ENCODE measurements at places on chromosomes 1 and 21.

DNA sequence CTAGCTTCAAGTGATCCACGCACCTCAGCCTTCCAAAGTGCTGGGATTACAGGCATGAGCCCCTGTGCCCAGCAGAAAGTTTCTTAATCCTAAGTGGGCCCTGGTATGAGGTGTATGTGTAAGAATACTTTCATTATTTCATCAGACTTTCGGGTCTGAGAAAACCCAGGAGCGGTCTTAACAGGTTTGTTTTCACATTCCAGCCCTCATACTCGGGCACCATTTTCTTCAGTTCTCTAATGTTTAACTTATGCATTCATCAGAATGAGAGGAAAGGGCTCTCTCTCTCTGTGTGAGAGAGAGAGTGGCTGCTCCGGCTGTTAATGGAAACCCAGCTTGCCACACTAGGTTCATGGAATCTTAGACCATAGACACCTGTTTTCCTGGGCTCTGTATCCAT is 4.2 kb upstream of the PADI1 start:
- no peaks in the 10 kb centered on the region for H3K4me1 ChIP-seq
- no peak overlapping the region for H3K27ac ChIP-seq
- H3K4me3 ChIP-seq, result no peak overlapping the region
- no peak for DNase-seq
- H3K27me3 ChIP-seq, result no peaks in the 10 kb centered on the region
- H3K36me3 ChIP-seq, result no peaks in the 10 kb centered on the region

DNA sequence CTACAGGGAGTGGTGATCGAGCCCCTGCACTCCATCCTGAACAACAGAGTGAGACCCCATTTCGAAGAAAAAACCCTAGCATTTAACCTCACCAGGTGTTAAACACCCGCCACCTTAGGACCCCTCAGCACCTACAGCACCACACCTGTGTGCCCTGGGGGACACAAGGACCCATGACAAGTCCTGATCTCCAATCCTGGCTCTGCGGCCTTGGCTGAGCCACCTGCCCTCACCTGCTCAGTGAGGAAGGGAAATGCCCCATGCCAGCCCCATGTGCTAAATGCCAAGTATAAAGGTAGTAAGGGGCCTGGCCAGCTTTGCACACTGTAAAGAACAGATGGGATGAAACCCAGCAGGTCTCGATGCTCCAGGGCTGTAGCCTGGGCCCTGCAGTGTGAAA is 11.1 kb downstream of the MRTO4 start:
- peaks cover 30% of the 10 kb centered on the region for H3K36me3 ChIP-seq
- no peak overlapping the region for H3K4me3 ChIP-seq
- H3K27me3 ChIP-seq, result no peaks in the 10 kb centered on the region
- no peak overlapping the region for H3K27ac ChIP-seq
- H3K4me1 ChIP-seq, result no peaks in the 10 kb centered on the region

DNA sequence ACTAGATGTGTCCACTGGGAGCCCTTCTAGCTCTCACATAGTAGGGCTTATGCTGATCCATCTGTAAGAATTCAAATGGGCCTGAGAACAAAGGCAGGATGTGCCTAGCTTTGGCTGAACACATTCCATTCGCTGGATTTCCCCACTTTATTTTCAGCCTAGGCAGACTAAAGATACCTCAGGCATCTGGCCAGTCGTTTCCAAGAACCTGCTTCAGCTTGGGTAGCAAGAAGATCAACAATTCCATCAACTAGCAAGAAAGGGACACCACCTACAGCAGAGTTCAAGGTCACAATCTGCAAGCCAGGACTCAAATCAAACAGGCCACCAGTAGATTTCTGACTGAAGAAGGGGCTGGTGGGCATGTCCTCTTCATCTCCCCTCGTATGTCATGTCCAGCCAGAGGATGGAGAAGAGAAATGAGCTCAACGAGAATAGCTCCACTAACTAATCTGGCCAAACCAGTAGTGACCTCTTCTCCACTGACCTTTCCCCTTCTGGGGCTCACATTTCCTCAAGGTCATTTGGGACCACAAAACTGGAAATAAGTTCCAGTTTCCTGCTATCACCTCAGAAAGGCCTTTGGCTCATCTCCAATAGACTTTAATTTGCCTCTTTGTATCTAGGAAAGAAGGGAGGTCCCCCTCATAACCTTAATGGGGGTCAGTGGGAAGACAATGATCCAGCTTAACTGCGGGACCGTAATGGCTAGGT is 14.2 kb downstream of the TXNIP start:
- H3K27ac ChIP-seq, result no peak overlapping the region
- H3K4me1 ChIP-seq, result peaks cover 45% of the 10 kb centered on the region
- H3K4me3 ChIP-seq, result no peak overlapping the region
- no peaks in the 10 kb centered on the region for H3K27me3 ChIP-seq

DNA sequence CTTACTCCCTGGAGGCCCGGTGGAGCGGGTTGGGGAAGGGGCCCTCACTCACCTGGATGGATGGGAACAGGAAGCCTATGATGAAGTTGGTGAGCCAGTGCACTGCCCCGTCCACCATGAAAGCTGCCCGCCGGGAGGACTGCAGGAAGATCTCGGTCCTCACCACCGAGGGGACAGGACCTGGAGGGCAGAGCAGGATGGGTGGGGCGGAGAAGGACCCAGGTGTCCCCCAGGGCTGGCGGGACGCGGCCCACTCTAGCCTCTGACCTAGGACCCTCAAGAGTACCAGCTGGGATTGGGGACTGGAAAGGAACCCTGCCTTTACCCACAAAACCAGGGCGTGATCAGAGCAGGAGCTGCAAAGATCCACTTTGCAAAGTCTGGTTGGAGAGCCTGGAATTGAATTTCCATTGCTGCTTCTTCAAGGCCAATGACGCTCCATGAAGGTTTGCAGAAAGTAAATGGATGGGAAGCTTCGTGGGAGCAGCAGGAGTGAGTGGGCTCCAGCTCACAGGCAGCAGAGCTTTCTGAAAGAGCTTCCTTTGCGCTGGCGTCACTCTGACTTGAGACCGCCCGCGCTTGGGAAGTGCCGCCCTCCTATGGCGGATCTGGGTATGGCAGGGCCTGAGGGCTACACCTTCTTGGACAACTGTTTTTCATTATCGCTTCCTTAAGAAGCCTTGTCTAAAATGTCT is 21.4 kb downstream of the SLC2A7 start:
- H3K4me3 ChIP-seq, result no peak overlapping the region
- H3K36me3 ChIP-seq, result no peaks in the 10 kb centered on the region
- peak; percentile 83 for DNase-seq
- H3K27me3 ChIP-seq, result no peaks in the 10 kb centered on the region
- H3K4me1 ChIP-seq, result no peaks in the 10 kb centered on the region
- H3K27ac ChIP-seq, result no peak overlapping the region

DNA sequence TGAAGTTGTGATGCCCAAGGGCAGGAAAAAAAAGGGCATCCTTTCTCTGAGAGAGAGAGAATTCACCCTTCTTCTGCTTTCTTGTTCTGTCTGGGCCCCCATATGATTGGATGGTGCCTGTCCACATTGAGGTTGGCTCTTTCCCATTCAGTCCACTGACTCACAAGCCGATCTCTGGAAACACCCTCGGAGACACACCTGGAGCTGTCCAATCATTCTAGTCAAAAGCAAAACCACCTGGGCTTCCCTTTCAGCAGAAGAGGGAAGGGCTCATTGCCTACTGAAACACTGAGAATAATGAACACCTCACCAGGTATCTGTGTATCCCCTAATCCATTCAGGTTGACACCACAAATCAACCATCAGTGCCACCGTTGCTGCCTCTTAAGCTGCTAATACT is 103.7 kb upstream of the GNG12 start:
- no peak overlapping the region for H3K4me3 ChIP-seq
- no peaks in the 10 kb centered on the region for H3K36me3 ChIP-seq
- no peaks in the 10 kb centered on the region for H3K4me1 ChIP-seq
- no peak for DNase-seq

DNA sequence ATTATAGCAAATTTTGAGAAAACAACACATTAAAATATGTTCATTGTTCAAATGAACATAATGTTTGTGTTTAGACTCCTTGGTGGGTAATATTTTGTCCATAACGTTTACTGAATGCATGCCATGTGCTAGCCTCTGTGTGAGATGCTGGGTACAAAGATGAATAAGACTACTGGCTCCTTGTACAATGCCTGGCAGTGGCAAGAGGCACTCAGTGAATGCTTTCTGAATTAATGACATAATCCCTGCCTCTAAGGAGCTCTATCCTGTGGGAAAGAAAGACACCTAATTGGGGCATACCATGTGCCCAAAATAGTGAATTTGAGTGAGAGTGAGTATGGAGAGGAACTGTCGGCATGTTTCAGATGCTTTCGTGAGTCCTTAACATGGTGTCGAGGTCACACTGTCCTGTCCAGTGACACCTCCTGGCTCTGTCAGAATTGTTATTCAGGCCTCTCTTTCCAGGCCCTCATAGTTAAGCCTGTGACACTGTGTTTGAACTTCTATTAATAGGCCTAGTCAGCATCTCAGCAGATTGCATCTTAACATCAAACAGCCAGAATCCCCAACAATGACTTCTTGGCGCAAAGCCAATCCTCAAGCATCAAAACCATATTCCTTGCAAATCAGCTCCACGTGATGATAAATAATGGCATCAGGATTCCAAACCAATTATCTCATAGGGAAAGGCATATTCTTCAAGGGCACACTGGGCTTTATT is 32.8 kb upstream of the S1PR1 start:
- H3K27me3 ChIP-seq, result no peaks in the 10 kb centered on the region
- no peaks in the 10 kb centered on the region for H3K36me3 ChIP-seq
- H3K27ac ChIP-seq, result no peak overlapping the region
- no peak for DNase-seq

DNA sequence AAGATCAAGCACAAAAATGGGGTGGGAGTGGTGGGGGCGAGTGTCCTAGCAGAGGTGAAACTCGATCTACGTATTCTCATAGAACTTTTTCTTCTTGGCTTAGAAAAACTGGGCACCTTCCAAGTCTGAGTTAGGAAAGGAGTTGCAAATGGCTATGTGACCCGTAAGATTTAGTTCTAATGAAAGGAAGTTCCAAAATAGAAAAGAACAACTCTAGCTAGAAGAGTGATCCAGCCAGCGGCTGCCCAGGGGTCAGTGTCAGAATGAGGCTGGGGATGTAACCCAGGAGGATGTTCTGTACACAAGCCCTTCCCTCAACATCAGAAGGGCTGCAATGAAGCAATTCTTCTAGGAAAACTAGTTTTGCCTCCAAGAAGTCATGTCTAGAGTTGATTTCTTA is 5.2 kb downstream of the MTARC1 start:
- no peaks in the 10 kb centered on the region for H3K36me3 ChIP-seq
- H3K4me1 ChIP-seq, result peaks cover 7% of the 10 kb centered on the region
- H3K4me3 ChIP-seq, result no peak overlapping the region
- no peaks in the 10 kb centered on the region for H3K27me3 ChIP-seq
- no peak overlapping the region for H3K27ac ChIP-seq

GRCh38 chr1:67110352-67110751 is 24.4 kb downstream of the C1orf141 start:
- no peak overlapping the region for H3K4me3 ChIP-seq
- no peak for DNase-seq
- no peaks in the 10 kb centered on the region for H3K36me3 ChIP-seq
- H3K27me3 ChIP-seq, result no peaks in the 10 kb centered on the region
- no peak overlapping the region for H3K27ac ChIP-seq

GRCh38 chr1:37989361-37989930 is 376 bp downstream of the SF3A3 start:
- peak; percentile 65 for DNase-seq
- peak overlapping the region; percentile 74 for H3K27ac ChIP-seq
- peaks cover 26% of the 10 kb centered on the region for H3K36me3 ChIP-seq

GRCh38 chr1:184176058-184176457 is 124.5 kb downstream of the TSEN15 start:
- H3K27ac ChIP-seq, result no peak overlapping the region
- no peaks in the 10 kb centered on the region for H3K4me1 ChIP-seq

DNA sequence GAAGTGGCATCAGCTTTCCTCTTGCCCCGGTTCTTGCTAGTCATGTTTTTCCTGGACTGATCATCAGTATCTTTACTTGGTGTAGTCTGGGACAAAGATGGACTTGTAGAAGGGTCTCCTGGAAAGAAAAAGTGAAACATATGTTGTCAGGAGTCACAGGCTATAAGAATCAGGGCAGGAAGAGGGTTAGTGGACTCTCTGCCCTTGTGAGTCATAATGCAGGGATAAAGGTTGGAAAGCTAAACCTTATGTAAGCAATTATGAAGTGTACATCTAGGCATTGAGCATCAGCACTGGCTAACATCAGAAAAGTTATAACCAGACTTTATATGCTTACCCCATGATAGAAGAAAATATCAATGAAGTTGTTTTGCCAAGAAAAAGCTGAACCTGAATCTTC is 51.2 kb downstream of the XKR8 start:
- H3K4me3 ChIP-seq, result no peak overlapping the region
- no peak overlapping the region for H3K27ac ChIP-seq
- no peaks in the 10 kb centered on the region for H3K27me3 ChIP-seq
- H3K4me1 ChIP-seq, result no peaks in the 10 kb centered on the region
- DNase-seq, result no peak
- H3K36me3 ChIP-seq, result peaks cover 38% of the 10 kb centered on the region

DNA sequence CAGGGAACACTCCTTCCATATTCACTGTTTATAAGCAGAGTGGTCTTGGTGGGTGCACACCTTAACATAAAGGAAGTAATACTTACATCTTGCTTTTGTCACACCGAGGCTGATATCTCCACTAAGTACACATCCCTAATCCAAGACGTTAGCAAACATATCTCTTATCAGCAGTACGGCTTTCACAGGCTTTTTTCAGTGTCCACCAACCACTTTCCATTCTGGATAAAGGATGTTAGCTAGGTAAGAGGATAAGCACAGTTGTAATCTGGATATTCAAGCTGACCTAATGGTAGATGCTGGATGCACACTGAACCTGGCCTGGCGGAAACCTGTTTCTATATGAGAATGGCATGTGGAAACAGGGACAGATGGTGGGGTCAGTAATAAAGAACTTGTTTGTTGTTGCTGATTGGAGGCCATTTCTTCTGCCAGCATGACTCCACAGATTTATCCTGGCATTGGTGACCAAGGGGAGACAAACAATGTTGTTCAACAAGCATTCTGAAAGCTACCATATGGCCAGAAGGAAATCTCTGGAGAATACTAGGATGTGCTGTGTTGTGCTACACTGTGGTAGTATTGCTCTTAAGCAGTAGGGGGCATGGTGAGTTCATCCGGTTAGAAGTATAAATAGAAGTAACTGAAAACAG is 416.4 kb downstream of the PTBP2 start:
- H3K4me3 ChIP-seq, result no peak overlapping the region
- H3K36me3 ChIP-seq, result no peaks in the 10 kb centered on the region
- H3K27me3 ChIP-seq, result no peaks in the 10 kb centered on the region
- peaks cover 11% of the 10 kb centered on the region for H3K4me1 ChIP-seq
- peak; percentile 80 for DNase-seq

GRCh38 chr1:3460672-3461131 is 6.2 kb downstream of the ARHGEF16 start:
- H3K4me1 ChIP-seq, result peaks cover 11% of the 10 kb centered on the region
- no peak for DNase-seq
- H3K27me3 ChIP-seq, result no peaks in the 10 kb centered on the region
- no peak overlapping the region for H3K27ac ChIP-seq
- H3K36me3 ChIP-seq, result no peaks in the 10 kb centered on the region

GRCh38 chr1:182149411-182149965 is 88.0 kb upstream of the ZNF648 start:
- H3K4me1 ChIP-seq, result peaks cover 20% of the 10 kb centered on the region
- DNase-seq, result peak; percentile 93
- no peak overlapping the region for H3K27ac ChIP-seq
- no peak overlapping the region for H3K4me3 ChIP-seq
- no peaks in the 10 kb centered on the region for H3K36me3 ChIP-seq
- H3K27me3 ChIP-seq, result no peaks in the 10 kb centered on the region
